Activated T-helper 2 cell treated with anti-CD3 and anti-CD28 coated beads, Interferon-gamma antibody, Interleukin-2, Interleukin-4, amounts not matched to agents 10 μg/mL and 5 μg/mL and 100 μg/mL, durations not matched to agents 14 hours and 24 hours and 36 hours (primary cell): ENCODE measurements at places on chromosomes 6 and 20. TPM values are rescaled to one million over a fixed set of nuclear protein-coding genes. Genes with fewer than 3 reads are reported as not detected.

DNA sequence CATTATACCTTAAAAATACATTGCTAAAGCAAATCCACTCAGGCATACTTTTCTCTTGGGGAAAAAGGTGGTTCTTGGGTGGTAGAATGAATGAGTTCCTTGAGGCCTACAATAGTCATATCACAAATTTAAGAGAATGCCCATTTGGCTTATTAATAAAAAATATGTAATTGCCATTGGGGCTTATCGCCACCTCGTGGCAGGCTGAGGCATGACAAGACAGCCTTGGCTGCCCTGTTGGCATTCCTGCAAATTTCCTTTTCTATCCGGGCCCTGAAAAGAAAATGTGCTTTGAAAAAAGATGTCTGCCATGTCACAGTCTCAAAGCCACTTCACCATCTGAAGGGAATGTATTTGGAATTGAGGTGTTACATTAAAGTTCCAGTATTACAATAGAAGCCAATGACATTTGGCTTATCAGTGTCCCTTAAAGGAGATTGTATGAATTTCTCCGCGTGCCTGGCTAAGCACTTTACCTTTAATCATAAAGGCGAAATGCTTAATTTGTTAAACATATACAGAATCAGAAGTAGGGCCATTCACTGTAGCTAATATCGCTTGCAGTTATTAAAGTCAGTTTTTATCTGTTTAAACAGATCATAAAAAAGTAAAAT, 188.3 kb upstream of the ZFP64 start:
- H3K4me1 ChIP-seq = no peaks in the 10 kb centered on the region
- no peak overlapping the region for H3K4me3 ChIP-seq
- no peaks in the 10 kb centered on the region for H3K36me3 ChIP-seq
- H3K27ac ChIP-seq = no peak overlapping the region
- H3K27me3 ChIP-seq = no peaks in the 10 kb centered on the region

DNA sequence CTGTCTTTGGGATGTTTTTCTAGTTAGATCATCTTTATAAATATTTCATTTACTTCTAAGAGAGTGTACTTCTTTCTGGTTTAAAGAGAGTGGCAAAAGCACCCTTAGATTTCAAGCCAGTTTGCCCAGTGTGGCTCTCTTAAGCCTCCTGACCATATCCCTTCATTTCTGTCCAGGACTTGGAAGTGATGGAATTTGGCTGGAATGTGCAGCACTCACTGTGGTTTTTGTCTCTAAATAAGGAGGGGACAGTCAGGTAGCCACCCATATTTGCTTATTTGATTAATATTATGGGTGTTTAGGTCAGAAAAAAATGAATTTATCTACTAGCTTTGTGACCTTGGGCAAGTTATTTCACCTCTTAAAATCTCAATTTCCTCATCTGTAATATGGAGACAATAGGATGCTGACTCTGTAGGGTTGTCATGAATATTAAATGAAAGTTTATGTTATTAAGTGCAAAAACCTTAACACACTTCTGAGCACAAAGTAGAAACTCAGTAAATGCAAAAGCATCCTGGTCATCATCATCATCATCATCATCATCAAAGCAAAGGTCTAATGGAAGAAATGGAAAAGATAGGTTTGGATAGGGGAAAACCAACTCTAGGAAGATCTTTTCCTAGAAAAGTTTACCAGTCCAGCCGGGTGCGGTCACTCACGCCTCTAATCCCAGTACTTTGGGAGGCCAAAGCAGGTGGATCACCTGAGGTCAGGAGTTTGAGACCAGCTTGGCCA, 3.1 kb downstream of the CRYBG1 start:
- no peak overlapping the region for H3K27ac ChIP-seq
- H3K4me3 ChIP-seq = no peak overlapping the region
- peaks cover 35% of the 10 kb centered on the region for H3K27me3 ChIP-seq
- DNase-seq = no peak
- H3K36me3 ChIP-seq = no peaks in the 10 kb centered on the region
- peaks cover 9% of the 10 kb centered on the region for H3K4me1 ChIP-seq

- H3K36me3 ChIP-seq = peaks cover 61% of the 10 kb centered on the region
- H3K4me1 ChIP-seq = peaks cover 55% of the 10 kb centered on the region
- peak overlapping the region; percentile 68 for H3K27ac ChIP-seq
- no peaks in the 10 kb centered on the region for H3K27me3 ChIP-seq
- DNase-seq = no peak
Observed at GRCh38 chr6:31657406-31658157, 1.9 kb downstream of the APOM start.

CAGE1 gene
- total RNA-seq = 0.16 TPM in 2 replicates

DNA sequence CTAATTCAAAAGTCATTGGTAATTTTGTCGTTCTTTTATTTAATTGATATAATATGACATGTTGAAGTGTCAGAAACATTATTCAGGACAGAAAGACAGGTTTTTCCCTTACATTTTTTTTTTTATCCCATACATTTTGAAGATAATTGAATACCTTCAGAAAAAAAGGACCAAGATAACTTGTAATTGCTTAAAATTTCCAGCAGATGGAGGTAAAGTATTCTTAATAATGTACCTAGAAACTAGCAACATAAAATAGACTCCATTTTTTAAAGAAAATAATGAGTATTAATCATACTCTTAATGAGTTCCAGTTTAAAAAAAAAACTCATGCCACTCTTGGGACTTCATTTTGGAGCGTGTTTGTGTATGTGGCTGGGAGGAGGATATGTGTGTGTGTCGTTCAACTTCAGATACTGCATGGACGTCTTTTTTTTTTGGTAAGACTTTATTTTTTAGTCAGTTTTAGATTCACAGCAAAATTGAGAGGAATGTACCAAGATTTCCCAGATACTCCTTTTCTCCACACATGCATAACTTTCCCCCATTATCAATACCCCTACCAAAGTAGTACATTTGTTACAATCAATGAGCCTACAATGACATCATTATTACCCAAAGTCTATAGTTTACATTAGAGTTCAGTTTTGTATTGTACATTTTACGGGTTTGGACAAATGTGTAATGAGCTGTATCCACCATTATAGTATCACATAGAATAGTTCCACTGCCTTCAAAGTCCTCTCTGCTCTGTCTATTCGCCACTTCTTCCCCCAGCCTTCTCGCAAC, 79.4 kb downstream of the ROS1 start:
- peaks cover 7% of the 10 kb centered on the region for H3K27me3 ChIP-seq
- no peak for DNase-seq
- no peaks in the 10 kb centered on the region for H3K4me1 ChIP-seq
- H3K36me3 ChIP-seq = no peaks in the 10 kb centered on the region
- H3K27ac ChIP-seq = no peak overlapping the region

DNA sequence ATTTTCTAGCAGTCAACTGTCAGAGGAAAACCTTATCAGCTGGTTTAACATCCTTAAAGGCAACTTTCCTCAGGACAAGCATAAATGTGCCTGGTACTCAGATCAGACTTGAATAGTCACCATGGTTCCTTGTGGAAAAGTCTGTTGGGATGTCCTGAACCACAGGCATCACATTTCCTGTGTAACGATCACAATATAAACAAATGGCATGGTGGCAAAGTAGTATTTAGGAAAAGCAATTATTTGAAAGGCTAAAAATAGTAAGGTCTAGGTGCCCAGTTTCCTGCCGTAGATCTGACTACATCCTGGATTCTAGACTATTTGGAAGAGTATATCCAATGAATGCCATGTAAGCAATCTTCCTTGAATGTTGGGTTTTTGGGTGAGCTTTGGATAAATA, 271.9 kb upstream of the AGPAT4 start:
- H3K36me3 ChIP-seq = no peaks in the 10 kb centered on the region
- no peak overlapping the region for H3K27ac ChIP-seq
- no peaks in the 10 kb centered on the region for H3K27me3 ChIP-seq
- no peak overlapping the region for H3K4me3 ChIP-seq
- DNase-seq = no peak
- H3K4me1 ChIP-seq = no peaks in the 10 kb centered on the region

GRCh38 chr6:35297601-35298481, at the start of gene DEF6:
DEF6 (plus strand) TSS chr6:35297818; CDS start chr6:35297857, 39 bp downstream.
- H3K4me3 ChIP-seq = peak within 1 kb of the TSS; percentile 79
- H3K4me1 ChIP-seq = peaks cover 38% of the 10 kb centered on the region
- H3K27ac ChIP-seq = peak within 1 kb of the TSS; percentile 87
- peaks cover 51% of the 10 kb centered on the region for H3K36me3 ChIP-seq

DNA sequence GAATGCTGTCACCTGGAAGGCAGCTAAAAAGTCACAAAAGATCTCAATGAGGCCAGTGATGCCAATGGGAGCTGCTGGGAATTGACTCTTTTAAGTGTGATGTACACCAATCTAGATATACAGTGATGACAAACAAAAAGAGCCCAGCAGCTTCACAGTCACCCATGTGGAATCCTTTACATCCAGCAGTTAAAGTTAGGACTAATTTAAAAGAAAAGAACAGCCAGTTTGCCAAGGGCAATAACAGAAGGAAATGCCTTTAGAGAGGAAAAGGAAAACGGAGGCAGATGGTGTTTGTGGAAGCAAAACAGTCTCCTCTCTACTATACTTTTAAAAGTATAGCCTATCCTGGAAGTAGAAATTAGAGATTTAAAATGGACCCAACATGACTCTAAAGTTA, 873.5 kb downstream of the EPHA7 start:
- H3K27ac ChIP-seq = no peak overlapping the region
- no peaks in the 10 kb centered on the region for H3K36me3 ChIP-seq
- H3K4me3 ChIP-seq = no peak overlapping the region
- H3K27me3 ChIP-seq = no peaks in the 10 kb centered on the region
- no peaks in the 10 kb centered on the region for H3K4me1 ChIP-seq
